PC-3 (cell line): ENCODE measurements at places on chromosomes 3 and 15. TPM values are rescaled to one million over a fixed set of nuclear protein-coding genes. Genes with fewer than 3 reads are reported as not detected.

Gene THAP10
- 5.9 and 7.2 TPM in 2 replicates for total RNA-seq

Gene GRIP2
- 0.29 and 0.36 TPM in 2 replicates for total RNA-seq

Gene TMIE
- 0.52 and 0.66 TPM in 2 replicates for total RNA-seq

Gene COLQ
- 1.5 and 1.8 TPM in 2 replicates for total RNA-seq

DNA sequence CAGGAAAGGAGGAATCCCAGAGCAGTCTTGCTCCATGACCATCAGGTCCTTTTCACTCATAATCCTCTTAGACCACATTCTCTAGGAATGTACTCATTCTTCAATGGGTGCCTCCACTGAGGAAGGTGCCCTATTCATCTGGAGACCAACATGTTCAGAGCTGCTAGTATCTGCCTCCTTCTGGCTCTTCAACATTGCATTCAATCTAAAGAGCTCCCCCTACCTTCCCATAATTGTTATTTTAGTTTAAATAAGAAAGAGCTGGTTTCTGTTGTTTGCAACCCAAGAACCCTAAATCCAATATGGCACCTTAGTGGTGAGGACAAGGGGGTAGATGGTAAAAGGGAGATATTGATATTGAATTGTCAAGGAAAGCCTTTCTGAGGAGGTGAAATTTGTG, 67.6 kb downstream of the SCN11A start:
- DNase-seq: no peak

DNA sequence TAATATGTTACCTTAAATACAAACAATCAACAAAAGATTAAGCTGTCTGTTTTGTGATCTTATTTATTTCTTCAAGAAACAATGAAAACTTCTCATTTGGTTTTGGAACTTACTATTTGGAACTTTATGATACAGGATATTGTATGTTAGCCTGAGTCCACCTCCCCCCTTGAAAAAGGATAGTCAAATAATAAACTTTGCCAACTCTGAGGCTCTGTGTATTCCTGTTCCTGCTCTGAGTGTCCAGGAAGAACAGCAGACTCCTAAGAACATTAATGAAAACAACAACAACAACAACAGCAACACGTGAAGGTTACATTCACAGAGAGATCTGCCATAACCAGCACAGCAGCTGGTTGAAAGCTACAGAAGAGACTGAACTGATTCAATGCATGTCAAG, 108.1 kb upstream of the AADACL2 start:
- DNase-seq: no peak

DNA sequence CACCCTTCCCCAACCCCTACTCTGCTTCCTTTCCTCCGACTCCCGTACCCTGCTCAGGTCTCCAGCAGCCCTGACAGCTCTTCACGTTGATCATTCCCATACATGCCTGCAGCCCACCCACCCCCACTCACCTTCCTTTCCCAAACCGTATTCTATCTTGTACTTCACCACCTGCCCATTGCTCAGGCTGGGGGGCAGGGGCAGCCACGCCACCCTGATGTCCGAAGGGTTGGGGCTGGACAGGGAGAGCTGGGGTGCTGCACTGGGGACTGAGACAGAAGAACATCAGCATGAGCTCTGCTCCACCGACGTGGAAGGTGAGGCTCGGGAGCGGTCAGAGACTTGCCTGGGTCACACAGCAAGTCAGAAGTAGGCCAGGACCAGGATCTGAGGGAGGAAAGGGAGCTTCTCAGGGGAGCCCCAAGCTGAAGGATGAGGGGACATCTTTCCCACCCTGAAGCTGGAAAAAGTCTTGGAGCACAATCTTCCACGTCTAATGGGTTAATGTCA, 16.5 kb upstream of the IGDCC3 start:
- no peak for DNase-seq

GRCh38 chr3:143321058-143321769, 201.6 kb downstream of the CHST2 start:
- DNase-seq: no peak

DNA sequence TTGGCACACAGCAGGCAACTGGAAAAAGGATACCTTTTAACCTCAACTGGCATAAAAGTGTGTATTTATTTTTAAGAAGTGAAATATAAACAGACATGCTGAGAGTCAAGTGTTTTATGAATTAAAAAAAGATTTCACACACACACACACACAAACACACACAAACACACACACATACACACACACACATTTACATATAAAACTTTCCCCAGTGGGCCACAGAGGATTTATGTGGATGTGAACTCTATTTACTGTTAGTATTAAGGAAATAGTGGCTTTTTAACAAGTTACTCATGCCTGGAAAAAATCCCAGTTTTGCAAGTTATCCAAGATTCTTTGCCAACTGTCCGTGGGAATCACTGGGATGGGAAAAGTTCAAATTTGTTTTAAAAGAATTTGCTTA, 725.9 kb upstream of the NR2F2 start:
- DNase-seq: peak; percentile 86

DNA sequence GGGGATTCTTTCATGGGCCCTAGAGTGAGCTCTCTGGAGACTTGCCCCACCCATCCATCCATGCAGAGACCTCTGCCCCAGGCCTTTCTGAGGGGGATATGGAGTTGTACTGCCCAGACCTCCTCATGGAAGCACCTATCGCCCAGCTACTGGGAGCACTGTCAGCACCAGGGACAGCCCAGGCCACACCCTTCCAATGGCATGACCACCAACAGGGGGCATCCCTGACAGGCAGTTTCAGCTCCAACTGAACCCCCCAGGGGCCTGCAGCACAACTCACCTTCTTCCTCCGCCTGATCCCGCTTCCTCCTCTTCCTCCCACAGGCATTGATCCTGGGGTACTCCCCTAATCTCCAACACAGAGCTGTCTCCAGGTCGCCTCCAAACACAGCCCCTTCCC, 21.8 kb downstream of the MRPS11 start:
- DNase-seq: no peak

- no peak for DNase-seq
These were observed 1.1 kb upstream of the VPS18 start for GRCh38 chr15:40893019-40893670.

GRCh38 chr15:85389772-85390171, 9.4 kb downstream of the AKAP13 start:
- no peak for DNase-seq

Gene GRAMD1C
- total RNA-seq: 2.8 and 4.5 TPM in 2 replicates

GRCh38 chr3:41681479-41681878, 280.4 kb downstream of the ULK4 start:
- peak; percentile 73 for DNase-seq

GRCh38 chr3:141646760-141647561, 91.1 kb upstream of the RNF7 start:
- DNase-seq: peak; percentile 39

Gene MYZAP
- 3.5 and 6.0 TPM in 2 replicates for total RNA-seq

Gene RARRES1
- total RNA-seq: 0.73 TPM in 1 of 2 replicates, not detected in the other

GRCh38 chr3:45178183-45179023, 32.2 kb upstream of the CDCP1 start:
- no peak for DNase-seq

DNA sequence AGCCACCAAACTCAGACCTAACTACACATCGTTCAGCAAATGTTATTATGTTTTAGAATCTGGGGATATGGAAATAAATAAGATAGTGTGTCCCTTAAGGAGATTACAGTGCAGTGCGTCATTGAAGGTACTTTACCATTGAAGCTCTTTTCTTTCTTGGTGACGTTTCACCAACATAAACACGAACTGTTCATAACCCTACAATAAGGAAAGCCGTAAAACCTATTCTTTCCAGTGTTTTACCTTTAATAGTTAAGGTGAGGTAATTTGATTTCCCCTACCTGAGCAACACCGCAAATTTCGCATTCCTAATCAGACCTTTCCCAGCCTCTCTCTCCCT, 826 bp downstream of the CCDC66 start:
- no peak for DNase-seq

Gene ITIH1
- total RNA-seq: not detected in 2 replicates

DNA sequence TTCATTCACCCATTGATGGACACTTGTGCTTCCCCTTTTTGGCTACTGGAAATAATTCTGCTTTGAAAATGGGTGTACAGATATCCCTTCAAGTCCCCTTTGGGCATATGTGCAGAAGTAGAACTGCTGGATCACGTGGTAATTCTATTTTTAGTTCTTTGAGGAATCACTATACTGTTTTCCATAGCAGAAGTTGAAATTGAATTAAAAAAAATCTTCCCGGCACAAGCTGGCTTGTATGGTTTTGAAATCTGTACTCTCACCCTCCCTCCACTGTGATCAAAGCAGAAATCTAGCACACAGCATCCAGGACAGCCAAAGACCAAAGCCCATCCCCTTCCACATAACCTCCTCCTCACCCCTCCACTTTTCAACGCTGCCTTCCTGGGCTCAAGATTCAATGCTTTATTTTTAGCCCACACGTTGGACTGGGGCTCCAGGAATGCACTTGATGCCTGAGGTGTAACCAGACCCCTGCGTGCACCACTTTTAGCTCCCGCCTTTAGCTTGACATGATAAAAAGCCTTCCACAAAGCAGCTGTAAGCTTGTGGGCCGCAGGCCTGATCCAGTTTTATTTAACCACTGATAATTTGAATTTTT, 29.9 kb downstream of the TMEM40 start:
- DNase-seq: no peak

Gene NECTIN3
- 12.8 and 15.8 TPM in 2 replicates for total RNA-seq

- DNase-seq: no peak
These were observed 34.6 kb downstream of the GASK1A start for GRCh38 chr3:43013743-43014155.

DNA sequence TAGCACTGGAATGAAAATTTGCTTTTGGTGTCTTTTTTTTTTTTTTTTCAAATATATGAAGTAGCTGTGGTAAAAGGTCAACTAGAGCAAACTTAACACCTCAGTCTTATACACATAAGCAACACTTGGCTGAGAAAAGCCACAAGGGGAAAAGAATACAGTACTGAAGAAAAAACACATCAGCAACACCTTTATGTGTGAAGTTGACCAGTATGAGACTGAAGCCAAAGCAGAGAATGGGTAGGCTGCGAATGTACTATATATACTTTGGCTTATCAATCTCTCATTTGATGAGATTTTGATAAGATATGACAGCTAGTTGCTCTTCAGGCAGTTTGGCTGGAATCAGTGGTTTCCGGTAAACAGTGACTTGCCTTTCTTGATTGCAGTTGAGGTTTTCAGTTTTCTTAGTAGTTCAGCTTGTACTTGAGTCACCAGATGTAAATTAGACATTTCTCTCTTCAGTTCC, 22.0 kb upstream of the ZCWPW2 start:
- no peak for DNase-seq

Gene RBPMS2
- not detected in 2 replicates for total RNA-seq

Gene TUSC7
- not detected in 2 replicates for total RNA-seq

- DNase-seq: no peak
These were observed 17.1 kb upstream of the HEG1 start for GRCh38 chr3:125072749-125073389.

- DNase-seq: no peak
These were observed 650.6 kb downstream of the ZPLD1 start for GRCh38 chr3:103085465-103085864.

Gene AMT
- total RNA-seq: 1.6 and 1.8 TPM in 2 replicates

DNA sequence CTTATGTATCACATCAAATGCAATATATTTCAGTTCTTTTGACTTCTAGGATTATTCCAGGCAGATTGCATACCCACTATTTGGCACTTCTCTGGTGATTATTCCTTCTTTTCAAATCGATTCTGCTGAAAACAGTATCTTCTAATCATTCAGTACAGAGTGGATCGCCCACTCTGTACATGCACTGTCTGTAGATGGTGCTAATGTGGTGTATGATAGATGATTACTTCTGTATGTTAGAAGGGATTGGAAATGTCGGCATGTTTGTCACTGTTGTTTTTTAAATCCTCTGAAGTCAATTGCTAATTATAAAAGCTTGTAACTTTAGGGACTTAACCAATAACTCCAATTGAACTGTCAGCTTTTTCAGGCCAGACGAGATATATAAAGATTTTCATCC, 642.5 kb downstream of the GRM7 start:
- DNase-seq: no peak

Gene LOXL1
- total RNA-seq: 224 and 249 TPM in 2 replicates

Gene GREM1
- total RNA-seq: 0.58 and 1.6 TPM in 2 replicates

DNA sequence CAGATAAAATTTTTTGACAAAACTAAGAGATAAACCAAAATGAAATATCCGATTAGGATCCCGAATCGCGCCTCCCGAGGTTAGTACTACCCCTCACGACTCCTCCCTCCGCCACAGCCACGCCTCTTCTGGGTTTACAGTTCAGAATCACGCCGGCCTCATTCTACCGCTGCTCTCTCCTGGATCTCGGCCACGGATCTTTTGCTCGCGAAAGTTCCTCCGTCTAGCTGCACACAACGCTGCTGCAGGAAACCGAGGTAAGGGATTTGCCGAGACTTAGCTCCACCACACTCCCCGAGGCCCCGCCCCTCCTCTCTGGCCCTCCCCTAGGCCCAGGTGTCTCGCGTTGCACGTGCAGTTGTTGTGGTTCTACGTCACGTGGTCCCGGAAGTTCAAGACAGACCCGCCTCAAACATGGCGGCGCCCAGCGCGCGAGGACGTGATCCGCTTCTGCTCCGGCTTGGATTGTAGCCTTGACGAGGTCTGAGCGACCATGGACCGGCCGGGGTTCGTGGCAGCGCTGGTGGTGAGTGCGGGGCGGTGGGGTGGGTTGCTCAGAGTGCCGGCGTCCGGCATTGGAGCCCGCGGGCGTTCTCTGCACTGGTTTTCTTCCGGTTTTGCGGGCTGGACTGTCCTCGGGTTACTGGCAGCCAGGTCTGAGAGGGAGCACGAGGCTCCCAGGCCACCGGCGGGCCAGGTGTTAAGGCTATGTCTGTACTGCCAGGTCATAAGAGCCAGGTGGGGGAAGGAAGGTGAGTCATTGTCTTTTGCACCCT, at the start of gene SLC25A26:
Gene SLC25A26, plus strand, starts transcription at position 400 of the 776 bp plus-strand sequence. Its CDS starts 94 bp downstream, at position 494.
- peak; percentile 84 for DNase-seq

GRCh38 chr3:56122911-56123310, 345.4 kb downstream of the ERC2 start:
- DNase-seq: no peak

DNA sequence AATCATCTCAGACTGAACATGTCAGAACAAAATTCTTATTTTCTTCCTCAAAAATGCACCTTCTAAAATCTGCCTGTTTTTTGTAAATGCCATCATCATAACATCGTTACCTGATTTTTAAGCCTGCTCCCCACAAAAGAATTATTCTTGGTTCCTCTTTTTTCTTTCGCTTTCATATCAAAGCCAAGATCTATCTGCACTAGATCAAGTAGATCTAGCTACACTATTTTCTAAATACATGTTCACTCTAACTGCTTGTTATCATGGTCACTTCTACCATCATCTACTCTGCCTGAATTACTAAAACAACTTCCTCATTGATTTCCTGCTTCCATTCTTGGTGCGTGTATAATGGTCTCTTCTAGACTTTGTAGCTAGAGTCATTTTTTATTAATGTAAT, 217.7 kb downstream of the ARPP21 start:
- DNase-seq: no peak

GRCh38 chr3:15936312-15936711, 138.5 kb upstream of the ANKRD28 start:
- no peak for DNase-seq

DNA sequence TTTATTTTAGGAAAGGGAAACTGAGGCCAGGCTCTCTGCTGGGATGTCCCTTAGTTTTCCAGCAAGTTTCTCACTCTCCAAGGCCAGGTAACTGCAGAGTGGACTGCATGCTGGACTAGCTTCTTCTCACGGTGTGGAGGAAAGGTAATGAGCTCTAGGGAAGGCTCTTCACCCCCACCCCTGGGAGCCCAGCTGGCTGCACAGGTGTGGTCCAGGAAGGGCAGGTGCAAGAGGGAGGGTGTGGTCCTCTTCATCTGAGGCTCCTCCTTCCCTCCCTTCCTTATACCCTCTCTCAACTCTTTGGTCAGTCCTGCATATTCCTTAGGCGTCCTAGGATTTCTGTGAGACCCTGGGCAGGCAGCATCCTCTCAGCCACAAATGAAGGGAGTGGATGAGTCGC, 33.9 kb downstream of the RNU5B-1 start:
- DNase-seq: no peak

- DNase-seq: no peak
These were observed 17.3 kb upstream of the RARRES1 start for GRCh38 chr3:158749526-158749925.
